ENCODE measurements at places on chromosomes 1 and 21.

GRCh38 chr1:2304921-2305681 lies 77.0 kb downstream of the SKI start:
- DNase-seq, result no peak

GRCh38 chr1:219732814-219733491 lies 120.0 kb upstream of the ZC3H11B start:
- DNase-seq, result no peak

GRCh38 chr1:27257155-27257554 lies 22.7 kb downstream of the WDTC1 start:
- no peak for DNase-seq

DNA sequence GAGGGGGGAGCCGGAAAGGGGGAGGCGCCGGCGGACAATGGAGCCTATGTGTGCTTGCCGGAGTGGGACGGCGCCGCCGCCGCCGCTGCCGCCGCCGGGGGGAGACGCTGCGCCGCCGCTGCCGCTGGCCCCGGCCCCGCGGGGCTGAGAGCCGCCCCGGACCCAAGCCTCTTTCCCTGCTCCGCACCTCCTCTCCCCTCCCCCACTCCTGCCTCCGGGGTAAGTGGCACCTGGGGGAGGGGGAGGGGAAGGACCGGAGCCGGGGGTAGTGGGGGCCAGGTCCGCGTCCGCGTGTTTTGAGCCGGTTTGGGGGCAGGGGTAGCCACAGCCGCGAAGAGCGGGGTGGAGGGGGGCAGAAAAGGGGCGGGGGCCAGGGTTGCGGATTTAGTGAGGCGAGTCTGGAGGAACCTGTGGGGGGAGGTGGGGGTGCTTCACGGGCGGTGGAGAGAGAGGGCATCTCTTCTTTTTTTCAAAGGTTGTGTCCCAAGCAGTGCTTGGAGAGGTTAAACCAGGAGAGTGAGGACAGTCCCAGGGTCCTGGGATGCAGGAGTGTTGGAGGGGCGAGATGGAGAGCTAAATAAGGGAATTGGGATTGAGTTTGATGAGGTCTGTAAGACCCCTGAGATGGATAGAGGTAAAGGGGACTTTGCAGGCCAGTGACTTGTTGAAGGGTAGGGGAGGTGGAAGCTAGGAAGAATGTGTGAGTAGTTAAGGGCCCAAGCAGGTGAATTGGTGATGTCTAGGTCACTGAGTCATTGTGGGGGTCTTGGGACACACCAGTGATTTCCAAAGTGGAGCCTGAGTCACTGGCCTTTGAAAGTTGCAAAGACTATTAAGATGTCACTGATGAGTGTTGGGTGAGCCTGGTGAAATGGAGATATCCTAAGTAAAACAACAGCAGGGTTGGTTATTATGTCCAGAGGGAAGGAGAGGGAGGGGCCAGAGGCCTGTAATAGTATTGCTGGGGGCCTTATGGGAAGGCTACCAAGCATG lies 59.1 kb downstream of the BCL9 start:
- peak; percentile 19 for DNase-seq

GRCh38 chr1:42529724-42530181 lies 66.7 kb downstream of the CCDC30 start:
- DNase-seq, result no peak

GRCh38 chr1:50978144-50978851 lies 8.3 kb downstream of the CDKN2C start:
- DNase-seq, result peak; percentile 61

GRCh38 chr21:16072737-16073136 lies 343.0 kb downstream of the USP25 start:
- peak; percentile 86 for DNase-seq

DNA sequence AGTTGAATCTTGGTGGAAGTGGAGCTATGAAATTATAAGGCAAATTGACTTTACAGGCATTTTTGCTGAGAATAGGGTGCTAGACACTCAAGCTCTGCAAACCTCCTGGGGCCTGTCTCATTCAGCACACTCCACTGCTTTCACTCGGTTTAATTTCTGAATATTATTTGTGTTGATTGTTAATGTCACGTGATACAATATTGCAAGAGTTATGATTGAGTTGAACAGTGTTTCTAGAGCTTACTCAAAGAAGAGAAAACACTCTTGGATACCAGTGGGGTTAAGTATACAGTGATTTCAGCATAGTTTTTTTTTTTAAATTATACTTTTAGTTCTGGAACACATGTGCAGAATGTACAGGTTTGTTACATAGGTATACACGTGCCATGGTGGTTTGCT lies 49.7 kb downstream of the C21orf91 start:
- no peak for DNase-seq

DNA sequence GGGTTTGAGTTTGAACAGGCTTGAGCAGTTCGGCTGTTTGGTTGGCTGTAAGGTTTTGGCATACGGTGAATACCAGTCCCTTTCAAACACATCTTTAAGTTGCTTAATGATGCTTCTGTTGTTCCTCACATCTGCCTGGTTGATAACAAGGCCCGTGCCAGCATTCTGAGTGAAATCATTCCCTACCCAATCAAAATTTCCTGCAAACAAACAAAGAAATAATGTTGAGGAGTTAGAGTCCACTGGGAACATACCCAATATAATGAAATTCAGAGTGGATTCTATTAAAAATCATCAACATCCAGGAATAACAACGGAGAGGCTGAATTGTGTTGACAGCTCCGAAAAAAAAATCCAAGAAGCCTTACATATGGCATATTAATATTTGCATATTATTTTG lies 91.0 kb upstream of the MAP1LC3C start:
- no peak for DNase-seq

DNA sequence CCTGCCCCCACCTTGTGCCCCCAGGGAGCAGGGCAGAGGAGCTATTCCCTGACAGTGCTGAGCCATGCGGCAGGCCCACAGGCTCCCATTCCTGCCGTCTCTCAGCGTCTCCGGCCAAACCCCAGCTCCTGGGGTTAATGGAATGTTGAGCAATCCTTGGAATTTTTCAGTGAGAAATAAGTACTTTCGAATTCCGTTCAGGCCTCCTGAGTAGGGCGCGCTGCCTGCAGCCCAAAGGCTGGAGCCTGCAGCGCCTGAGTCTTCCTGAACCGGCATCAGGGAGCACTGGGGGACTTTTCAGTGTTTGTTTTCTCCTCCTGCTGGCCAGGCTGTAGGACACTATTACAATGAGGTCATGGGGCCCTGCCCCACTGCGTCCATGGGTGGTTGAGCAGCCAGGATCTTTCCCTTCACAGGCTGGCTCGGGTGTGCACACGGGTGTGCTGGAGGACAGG lies 33.3 kb upstream of the CSF1 start:
- peak; percentile 96 for DNase-seq

DNA sequence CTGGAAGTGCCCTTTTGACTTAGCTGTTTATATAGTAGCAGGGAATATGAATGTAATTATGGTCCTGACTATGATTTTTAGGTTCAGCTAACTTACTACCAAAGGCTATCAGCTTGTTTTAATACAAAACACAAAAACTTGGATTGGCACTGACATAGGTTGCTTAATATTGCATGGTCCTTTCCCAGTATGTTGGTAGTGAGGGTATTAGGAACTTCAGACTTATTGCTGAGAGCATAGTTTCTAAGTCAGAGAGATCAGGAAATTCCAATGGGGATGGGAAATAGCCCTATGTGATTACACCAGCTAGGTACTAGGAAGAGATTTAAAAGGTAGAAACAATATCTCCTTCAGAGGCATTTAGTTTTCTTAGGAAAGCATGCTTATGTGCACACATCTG lies 7.7 kb downstream of the ARID1A start:
- peak; percentile 27 for DNase-seq

GRCh38 chr1:22275626-22276395 lies 132.9 kb upstream of the WNT4 start:
- peak; percentile 21 for DNase-seq

DNA sequence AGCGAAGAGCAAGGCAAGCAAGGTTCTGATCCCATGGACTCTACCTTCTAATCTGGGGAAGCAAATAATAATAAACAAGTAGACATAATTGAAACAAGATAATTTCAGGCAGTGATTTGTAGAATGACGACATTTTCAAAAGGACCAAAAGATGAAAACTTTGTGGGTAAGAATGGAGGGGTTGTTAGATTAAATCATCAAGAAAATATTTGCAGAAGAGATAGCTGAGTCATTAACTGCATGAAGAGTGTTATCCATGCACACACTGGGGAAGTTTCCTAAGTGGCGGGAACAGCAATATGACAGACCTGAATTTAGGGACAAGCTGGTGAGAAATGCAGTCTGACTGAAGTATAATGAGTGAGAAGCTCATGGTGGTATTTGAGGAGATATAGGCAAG lies 583.1 kb upstream of the RGS18 start:
- no peak for DNase-seq

DNA sequence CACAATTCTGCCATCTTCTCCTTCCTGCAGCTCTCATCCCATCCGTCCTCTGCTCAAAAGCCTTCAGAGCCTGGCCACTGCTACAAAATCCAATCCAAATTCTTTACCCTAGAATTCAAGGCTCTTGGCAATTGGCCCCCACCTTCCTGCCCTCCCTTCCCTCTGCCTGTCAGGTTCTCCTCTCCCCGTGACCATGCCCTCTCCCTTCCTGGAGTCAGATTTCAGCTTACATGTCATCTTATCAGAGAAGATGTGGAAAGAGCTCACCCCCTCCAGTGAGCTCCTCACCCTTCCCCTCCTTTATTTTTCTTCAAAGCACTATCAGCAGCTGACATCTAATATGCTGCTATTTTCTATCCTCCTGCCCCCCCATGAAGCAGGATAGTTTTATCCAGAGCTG lies 86.9 kb downstream of the GRIK3 start:
- DNase-seq, result no peak

DNA sequence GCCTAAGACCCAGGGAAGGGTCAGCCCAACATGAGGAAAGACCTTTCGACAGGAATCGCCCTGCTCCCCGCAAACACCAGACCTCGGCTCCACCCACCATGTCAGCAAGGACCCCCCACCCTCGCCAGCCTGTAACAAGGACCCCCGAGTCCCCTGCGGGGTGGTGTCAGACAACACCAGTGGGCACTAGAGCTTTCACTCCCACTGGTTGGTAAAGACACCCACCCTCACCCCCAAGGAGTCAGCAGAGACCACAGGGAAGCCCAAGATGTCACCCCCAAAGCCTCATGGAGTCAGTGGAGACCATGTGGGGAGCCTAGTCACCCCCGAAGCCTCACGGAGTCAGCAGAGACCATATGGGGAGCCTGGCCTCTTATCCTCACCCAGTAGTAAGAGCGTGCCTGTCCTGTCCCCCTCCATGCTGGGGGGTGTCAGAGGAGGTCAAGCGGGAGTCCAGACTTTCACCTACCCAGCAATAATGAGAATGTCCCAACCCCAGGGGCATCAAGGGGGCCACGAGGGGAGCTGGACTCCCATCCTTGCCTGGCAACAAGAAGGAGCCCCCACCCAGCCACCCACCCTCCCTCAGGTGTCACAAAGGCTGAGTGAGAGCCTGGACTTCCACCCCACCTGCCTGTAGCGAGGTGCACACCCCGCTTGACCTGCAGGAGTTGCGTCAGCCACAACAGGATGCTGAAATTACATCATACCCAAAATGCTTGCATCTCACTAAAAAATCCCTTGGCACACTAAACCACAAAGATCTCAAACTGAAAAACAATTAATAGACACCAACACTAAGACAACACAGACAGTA lies 24.8 kb downstream of the SLC19A1 start:
- no peak for DNase-seq

GRCh38 chr21:33169359-33169758 lies 60.4 kb upstream of the IFNAR2 start:
- DNase-seq, result no peak

- DNase-seq, result peak; percentile 74
Measured at GRCh38 chr1:50977575-50978143, 7.6 kb downstream of the CDKN2C start.

- DNase-seq, result peak; percentile 27
Measured at GRCh38 chr1:65792669-65793358, at the start of gene PDE4B. Gene PDE4B, plus strand, starts transcription at chr1:65792895.

DNA sequence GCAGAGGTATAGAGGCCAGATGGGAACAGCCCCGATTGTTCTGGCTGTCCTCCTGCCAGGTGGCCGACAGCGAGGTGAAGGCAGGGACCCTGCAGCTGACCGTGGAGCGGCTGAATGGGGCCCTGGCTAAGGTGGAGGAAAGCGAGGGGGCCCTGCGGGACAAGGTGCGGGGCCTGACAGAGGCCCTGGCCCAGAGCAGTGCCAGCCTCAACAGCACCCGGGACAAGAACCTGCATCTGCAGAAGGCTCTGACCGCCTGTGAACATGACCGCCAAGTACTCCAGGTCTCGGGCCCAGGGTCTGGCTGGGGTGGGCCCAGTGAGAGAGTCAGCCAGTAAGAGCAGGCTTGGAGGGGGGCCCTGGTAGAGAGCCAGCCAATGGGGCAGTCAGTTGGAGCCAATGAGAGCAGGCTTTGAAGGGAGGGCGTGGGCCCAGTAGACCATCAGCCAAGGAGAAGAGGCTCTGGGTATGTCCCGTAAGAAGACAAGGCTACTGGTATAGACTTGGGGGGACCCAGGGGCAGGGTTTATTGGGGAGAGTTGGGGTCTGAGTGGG lies 11.3 kb downstream of the MFAP2 start:
- no peak for DNase-seq

GRCh38 chr21:43467785-43468184 lies 40.9 kb upstream of the SIK1 start:
- no peak for DNase-seq

- DNase-seq, result no peak
Measured at GRCh38 chr1:33738536-33738935, 125.3 kb upstream of the HMGB4 start.

GRCh38 chr1:151713874-151714273 lies 2.7 kb downstream of the CELF3 start:
- DNase-seq, result no peak

DNA sequence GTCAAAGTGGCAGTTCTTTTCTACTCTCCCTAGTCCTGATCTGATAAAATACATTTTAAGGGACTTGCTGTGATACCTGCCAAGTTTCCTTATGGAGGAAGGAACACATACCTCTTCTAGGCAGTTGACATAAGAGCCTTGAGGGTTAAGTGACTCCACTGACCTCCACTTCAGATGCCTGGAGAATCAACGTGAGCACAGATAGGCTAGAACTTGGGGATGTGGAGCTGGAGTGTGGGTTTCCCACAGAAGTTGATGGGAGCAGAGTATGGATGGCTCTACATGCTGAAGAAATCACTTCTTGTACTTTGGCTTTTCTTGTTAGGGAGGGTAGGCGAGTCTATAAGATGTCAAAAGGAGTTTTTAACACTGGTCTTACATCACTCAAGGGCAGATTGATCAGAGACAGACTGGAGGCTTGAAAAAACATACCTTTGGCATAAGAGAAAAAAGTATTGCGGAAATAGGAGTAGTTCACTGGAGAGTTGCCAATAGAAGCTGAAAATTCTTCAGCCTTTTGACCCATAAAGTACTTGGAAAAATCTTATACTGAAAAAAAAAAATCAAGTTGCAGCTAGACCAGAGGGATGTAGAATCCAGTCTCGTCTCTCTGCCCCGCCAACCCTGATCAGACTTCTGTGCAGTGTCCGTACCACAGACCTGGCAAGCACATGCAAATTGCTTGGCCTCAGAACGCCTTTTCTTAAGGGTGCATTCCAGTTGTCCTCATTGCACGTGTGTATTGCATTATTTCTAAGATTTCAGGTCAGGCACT lies 5.5 kb downstream of the RHOU start:
- DNase-seq, result no peak

DNA sequence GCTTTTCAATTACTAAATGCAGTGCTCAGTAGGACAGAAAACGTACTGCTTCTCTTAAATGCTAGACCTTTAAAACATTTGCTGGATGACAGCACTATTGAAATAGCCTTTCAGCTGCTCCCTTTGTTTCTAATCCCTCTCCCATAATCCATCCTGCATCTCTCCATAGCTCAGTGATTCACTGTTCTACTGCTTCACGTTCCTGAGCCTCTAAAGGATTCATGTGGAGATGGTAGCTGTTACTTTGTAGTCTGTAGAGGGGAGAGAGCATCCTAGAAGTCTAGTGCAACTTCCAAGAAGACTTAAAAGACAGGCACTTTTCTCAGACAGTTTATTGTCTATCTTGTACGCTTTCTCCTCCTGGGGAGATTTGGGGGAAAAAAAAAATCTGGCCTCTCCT lies 51.4 kb downstream of the LRRC8B start:
- DNase-seq, result no peak

Measured in fibroblast of gingiva (primary cell).